ENCODE measurements at places on chromosomes 7 and 10. TPM values are rescaled to one million over a fixed set of nuclear protein-coding genes. Genes with fewer than 3 reads are reported as not detected.

Gene FAM25G
- not detected for total RNA-seq

DNA sequence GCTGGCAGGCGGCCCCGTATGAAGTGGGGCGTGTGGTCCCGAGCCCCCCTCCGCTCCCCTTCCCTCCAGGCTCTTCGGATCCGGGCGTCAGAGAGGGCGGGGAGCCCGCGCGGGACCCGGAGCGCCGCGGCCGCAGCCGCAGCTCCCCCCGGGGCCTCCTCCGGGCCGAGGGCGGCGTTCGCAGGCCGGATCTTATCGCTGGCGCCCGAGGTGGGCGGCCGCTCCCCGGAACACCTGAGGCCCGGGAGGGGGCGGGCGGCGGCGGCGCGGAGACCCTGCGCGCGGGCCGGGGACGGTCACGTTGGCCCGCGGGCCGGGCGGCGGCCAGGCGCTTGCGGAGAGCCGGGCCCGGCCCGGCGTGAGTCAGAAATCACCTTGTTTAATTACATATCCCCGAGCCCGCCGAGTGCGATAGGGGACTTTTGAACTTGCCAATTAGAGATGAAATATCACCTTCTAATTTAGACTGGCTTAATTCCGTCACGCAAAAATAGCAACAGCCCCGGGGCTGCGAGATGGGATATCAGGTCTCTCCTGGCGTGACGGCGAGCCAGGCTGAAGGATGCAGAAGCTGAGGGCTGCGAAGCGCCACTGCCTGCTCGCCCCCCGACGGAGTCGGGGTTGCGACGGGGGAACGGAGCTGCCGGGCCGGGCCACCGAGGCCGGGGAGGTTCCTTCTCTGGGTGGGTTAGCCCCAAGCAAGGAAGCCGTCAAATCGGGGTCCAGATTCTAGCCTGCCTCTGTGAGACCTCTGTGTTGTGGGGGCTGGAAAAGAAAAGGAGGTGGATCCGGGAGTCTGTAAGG, 43.4 kb downstream of the LDB3 start:
- DNase-seq: peak; percentile 56

DNA sequence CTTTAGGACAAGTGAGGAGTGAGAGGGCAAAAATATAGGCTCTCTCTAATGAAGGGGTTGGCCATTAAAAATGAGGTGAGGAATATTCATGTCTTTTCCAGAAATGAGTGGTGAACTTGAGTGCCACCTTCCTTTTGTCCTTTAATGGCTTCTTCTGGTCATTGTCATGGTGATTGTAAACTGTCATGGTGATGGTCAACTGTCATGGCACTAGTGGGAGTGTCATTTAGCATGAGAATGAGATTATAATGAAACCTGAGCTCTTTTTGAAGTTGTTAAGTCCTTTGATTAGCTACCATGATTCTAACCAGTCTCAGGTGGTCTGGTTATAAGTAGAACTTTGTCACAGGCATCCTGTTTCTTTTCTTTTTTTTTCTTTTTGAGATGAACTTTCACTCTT, 524.4 kb downstream of the NEBL start:
- no peak for DNase-seq

GRCh38 chr7:108000875-108001763, 1.8 kb downstream of the LAMB1 start:
- peak; percentile 67 for DNase-seq

GRCh38 chr7:156579566-156579965, 61.0 kb upstream of the RNF32 start:
- DNase-seq: no peak

Data from transverse colon (tissue), 4 donors.